ENCODE measurements at places on chromosomes 5 and 9. TPM values are rescaled to one million over a fixed set of nuclear protein-coding genes. Genes with fewer than 3 reads are reported as not detected.

DNA sequence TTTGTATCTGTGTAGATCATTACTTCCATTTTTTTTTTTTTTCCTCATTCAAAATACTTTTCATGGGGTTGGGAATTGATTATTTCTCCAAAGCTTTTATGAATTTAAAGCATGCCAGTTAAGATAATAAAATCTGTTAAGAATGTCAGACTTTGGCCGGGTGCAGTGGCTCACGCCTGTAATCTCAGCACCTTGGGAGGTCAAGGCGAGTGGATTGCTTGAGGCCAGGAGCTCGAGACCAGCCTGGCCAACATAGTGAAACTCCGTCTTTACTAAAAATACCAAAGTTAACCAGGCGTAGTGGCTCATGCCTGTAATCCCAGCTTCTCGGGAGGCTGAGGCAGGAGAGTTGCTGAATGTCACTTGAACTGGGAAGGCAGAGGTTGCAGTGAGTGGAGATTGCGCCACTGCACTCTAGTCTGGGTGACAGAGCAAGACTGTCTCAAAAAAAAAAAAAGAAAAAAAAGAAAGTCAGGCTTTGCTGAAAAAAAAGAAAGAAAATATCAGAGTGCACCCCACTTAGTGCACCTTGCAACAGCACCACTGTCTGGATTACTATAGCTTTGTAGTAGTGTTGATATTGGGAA lies 18.5 kb downstream of the TBC1D2 start:
- no peak overlapping the region for H3K27ac ChIP-seq
- H3K27me3 ChIP-seq, result no peaks in the 10 kb centered on the region
- peaks cover 27% of the 10 kb centered on the region for H3K4me1 ChIP-seq
- H3K4me3 ChIP-seq, result no peak overlapping the region

- DNase-seq, result no peak
- H3K27ac ChIP-seq, result no peak overlapping the region
- H3K27me3 ChIP-seq, result no peaks in the 10 kb centered on the region
- H3K4me1 ChIP-seq, result no peaks in the 10 kb centered on the region
- no peaks in the 10 kb centered on the region for H3K36me3 ChIP-seq
Measured at GRCh38 chr5:19630876-19631275, 357.1 kb downstream of the CDH18 start.

The HTR1A gene
- total RNA-seq, result not detected

The ATG10 gene
- 4.8 TPM for total RNA-seq
